Gastroesophageal sphincter (tissue), 4 donors: ENCODE measurements at places on chromosomes 3 and 15.

DNA sequence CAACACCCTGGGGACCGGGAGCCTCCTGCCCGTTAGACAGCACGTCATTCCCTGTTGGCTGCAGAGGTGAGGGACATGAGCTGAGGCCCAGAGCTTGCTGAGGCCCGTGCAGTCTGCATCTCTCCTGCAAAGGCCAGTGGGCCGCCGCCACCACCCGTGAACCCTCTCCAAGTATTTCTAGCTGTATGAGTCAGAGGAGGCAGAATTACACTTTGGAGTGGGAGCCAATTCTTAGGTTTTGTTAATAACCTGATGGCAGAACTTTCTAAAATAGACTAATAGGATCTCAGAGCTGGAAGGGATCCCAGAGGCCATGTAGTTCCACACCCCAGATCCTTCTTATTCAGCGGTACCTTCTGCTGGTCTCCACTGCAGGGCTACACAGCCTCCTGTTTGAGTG is 335.2 kb upstream of the CTDSPL start:
- ATAC-seq: peak; percentile 92

GRCh38 chr3:157069406-157069805 is 90.5 kb downstream of the CCNL1 start:
- ATAC-seq: no peak

GRCh38 chr3:36677331-36678007 is 86.9 kb downstream of the DCLK3 start:
- ATAC-seq: no peak

DNA sequence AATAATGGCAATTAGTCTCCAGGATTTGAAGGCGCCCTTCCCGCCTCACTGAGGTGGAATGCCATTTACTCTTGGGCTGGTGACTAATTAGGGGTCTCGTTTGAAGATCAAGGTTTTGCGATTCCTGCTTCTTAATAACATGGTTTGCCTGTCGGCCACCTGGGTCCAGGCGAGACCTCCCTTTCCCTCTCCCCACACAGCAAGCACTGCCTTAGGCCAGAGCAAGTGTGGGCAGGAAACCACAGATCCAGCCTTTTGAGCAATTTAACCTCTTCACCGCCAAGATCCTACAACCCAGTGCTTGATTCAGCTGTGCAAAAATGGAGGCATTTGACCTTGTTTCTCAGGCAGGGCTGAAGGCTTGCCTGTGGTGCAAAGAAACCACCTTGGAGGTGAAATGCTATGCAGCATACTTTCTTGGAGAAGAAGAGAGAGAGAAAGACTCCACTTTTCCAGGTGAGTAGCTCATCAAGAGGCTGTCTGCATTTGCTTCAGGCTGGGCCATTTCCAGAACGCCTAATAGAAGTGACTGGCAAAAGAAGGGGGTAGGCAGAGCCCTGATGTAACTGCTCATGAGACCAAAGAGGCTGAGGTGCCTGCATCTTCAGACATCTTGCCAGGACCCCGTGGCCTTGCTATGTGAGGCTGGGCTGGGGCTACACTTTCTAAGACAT is 34.1 kb upstream of the WNT5A start:
- no peak for ATAC-seq

GRCh38 chr3:119950666-119951325 is 143.5 kb downstream of the GSK3B start:
- ATAC-seq: no peak

- no peak for ATAC-seq
Observed at GRCh38 chr3:170680593-170680992, 94.7 kb upstream of the SLC7A14 start.

DNA sequence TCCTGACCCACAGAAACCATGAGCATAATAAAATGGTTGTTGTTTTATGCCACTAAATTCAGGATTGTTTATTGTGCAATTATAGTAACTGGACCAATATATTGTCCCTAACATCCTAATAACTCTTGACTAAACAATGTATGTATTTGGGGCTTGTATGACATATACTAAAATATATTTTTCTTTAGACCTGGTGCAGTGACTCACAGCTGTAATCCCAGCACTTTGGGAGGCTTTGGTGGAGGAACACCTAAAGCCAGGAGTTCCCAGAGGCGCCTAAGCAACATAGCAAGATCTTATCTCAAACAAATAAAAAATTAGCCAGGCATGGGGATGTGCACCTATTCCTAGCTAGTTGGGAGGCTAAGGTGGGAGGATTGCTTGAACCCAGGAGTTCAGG is 180.4 kb downstream of the SUCNR1 start:
- ATAC-seq: no peak

GRCh38 chr15:27490867-27491595 is 520.0 kb downstream of the GABRG3 start:
- ATAC-seq: no peak

DNA sequence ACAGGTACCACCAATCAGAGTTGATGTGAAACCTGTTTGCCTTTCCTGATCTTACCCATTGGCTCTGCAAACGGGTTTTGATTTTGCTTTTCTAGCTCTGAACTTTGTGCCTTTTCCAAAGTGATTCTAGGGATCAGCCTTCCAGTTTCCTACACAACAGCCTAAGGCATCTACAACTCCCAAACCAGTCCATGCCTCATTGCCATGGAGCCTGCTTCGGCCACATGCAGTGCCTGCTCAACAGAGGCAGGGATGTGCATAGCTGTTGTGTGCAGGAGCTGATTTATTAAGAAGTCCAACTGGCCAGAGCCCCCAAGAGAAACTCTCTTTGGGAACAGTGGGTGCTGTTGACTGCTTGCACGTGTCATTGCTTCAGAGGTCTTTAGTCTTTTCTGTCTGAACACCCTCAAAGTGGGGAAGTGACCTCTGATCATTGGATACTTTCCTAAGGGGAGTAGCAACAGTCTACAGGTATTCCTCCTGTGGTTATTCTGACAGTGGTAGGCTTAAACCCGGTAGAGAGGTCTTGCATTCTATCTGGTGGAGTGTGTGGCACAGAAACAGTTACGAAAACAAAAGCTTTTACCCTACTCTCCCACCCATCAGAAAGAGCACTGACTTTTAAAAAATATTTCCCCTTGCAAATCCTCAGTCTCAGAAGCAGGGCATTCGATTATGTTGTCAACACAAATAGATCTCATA is 36.6 kb upstream of the THSD4 start:
- no peak for ATAC-seq

- ATAC-seq: no peak
Observed at GRCh38 chr3:34198309-34198708, 399.9 kb downstream of the PDCD6IP start.

DNA sequence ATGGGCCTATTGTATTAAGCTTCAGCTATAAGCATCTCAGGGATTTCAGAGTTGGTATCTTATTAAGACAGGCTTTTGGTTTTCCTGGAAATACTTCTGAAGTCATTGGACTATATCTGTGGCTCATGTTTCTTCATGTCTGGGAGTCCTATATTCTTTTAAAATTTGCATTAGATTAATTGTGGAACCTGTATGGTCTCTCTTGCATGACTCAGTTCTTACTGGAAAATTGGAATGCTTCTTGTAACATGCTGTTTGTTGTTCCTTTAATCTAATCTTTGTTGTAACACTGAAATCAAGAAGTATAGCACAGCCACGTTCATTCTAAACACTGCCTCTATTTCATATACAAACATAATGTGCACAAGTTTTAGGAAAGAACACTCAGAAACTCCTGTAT is 208.1 kb downstream of the RBMS3 start:
- no peak for ATAC-seq

- ATAC-seq: peak; percentile 23
Observed at GRCh38 chr15:57387564-57388076, 11.3 kb downstream of the CGNL1 start.

DNA sequence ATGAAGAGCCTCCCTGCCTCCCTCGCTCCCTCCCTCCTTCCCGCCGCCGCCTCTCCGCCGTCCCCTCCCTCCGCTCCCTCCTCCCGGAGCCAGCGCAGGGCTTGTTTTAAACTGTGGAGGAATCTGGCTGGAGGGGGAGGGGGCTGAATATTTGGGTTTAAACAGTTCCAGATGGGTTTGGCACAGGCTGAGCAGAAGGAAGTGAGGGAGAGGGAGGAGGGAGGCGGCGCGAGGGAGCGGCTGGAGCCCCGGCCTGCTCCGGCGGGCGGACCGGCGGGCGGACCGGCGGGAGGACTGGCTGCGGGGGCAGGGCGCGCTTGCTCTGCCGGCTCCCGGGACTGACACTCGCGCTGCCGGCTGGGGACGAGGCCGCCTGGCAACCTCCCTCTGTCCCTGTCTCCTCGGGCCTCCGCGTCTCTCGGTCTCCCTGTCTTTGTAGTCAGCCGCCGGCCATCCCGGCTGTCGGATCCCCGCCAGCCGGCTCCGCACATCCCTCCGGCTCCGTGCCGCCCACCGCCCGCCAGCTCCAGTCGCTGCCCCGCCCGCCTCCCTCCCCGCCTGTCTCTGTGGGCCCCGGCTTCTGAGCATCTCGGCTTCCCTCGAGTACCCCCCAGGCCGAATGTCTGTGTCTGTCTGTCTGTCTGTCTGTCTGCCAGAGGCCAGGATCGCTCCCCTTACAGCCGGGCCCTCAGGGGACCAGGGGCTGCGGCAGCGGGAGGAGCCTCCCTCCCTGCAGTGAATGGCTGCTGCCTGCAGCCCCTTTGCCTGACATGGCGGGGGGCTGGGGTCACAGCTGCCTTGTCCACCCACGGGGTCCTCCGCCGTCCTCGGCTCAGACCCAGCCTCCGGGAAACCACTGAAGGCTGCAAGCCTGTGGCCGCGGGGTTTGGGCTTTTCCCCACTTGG is 7.6 kb downstream of the EPHB3 start:
- ATAC-seq: peak; percentile 88

DNA sequence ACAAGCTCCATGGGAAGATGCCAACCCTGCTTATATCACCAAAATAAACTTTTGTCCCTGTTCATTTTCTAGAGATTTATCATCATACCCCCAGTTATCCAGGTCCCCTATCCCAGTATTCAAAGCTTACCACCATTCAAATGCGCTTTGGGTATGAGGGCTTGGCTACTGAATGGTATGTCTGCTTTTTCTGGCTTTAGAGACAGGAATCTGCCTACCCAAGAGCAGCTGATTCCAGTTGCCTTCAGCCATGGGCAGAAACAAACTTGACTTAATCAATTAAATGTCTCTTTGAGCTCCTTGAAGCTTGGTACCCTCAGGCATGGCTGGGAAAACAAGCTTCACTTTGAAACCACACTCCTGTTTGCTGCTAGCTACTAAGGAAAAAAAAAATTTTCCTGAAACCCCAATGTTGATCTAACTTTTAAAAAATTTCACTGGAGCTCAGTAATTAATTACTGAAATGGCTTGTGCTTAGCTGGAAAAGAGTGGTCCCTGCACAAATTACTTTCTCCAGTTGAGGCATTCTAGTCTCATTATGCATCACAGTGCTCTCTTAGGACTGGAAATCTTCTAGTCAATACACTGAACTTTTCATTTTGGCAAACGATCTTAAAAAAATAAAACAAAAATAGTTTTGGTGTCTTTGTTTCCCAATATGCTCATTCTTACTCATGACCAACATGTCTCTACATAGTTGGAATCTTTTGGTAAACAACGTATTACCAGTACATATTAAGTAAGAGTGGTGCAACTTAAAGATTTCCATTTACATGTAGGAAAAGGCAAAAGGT is 242.8 kb downstream of the DTWD1 start:
- peak; percentile 74 for ATAC-seq

- ATAC-seq: no peak
Observed at GRCh38 chr15:22955544-22956119, 24.5 kb downstream of the CYFIP1 start.

DNA sequence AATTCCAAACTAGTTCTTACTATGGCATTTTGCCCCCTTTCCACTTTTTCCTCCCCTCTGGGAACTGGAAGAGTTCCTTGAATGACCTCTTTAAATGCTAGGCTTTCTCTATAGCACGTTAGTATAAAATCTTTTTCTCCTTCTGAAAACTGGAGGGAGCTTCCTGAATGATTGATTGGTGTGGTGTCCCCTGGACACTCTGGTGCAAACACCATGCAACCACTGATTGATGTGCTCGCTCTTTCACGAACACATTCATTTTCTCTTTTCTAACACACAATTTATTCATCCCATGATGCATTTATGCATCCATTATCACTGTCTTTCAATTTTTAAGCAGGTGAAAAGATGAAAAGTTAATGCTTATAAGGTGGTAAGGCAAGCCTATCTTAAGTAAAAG is 159.1 kb upstream of the NANOGP8 start:
- ATAC-seq: no peak

DNA sequence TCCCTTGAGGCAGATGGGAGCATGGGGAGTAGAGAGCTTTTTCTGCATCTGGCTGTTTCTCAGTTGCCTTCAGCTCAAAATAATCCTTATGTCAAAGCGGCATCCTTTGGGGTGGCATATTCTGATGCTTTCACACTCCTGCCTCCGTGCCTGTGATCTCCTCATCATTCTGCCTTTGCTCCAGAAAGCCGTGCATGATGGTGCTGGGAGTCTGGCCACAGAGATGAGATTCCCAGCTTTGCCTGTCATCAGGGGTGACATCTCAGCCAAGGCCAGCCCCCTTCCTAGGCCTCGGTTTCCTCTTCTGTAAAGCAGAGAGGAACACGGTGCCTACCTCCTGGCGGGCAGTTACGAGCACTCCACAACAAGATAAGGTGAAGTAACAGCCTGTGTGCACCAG is 96.3 kb upstream of the ALDH1A3 start:
- no peak for ATAC-seq

- no peak for ATAC-seq
Observed at GRCh38 chr3:40968666-40969065, 230.6 kb upstream of the CTNNB1 start.

GRCh38 chr3:29525254-29525881 is 244.5 kb downstream of the RBMS3 start:
- ATAC-seq: peak; percentile 92

DNA sequence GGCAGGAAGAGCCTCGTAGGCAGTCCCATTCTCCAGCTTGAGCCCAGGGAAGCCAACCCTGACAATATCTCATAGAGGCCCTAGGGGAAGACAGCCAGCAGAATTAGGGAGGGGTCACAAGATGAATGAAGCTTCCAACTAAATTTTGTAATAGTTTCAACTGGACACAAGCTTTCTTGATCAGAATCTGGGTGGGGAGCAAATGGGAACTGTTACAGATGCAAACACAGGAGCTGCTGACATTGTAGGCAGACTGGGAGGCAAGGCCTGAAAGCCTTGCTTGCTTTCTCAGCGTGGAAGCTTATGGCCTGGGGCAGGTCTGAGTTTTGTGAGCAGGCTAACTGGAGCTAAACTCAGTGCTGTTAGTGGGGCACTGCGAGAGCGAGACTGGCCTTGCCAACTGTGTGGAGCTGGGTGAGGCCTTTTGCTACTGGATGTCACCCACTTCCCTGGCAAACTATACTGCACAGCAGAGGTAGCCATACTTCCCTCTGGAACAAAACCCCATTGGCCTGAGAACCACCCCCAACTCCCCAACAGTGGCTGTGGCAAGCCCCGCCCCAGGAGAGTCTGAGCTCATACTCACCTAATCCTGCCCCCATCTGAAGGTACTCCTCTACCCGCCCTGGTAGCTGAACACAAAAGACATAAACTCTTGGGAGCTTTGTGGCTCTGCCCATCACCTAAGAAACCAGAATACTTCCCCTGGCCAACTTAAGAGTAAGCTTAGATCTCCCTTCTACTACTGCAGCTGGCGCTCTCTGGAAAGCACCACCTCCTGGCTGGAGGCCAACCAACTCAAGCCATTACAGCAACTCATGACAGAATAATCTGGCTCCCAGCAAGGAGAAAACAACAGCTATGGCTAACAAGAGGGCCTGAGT is 42.9 kb downstream of the CFAP20DC start:
- no peak for ATAC-seq

- ATAC-seq: peak; percentile 20
Observed at GRCh38 chr3:139113231-139113992, 68.7 kb upstream of the PRR23C start.
